ENCODE measurements at places on chromosomes 1 and 21.

DNA sequence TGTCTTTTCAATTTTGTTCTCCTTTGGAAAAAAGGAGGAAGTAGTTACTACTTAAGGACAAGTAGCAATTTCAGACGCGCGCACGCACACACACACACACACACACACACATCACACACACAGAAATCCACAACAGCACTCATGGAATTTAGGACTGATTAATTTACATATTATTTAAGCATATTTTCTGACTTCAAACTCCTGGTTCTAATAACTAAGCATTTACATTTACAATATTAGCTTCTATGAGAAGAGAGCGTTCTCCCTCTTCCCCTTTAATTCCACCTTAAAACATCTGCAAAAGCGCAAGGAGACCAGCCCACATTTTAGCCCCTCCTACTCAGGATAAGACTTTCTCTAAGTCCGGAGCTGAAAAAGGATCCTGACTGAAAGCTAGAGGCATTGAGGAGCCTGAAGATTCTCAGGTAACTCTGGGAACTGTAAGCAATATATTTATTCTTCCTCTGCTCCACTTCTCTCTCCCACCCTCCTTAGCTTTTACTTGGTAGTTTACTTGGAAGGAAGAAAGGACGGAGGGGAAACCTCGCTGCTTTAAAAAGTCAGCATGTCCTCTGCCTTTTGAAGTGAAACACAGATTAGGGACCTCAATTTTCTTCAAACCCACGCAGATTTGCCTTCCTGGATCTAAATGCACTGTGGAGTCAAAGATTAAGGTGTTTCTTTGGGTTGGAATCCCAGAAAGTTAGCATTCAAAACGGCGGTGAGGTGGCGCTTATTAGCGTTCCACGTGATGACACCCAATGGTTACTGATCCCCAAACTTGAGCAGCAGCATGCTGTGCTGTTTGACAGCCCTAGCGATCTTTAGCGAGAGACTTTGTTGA lies at the start of gene PLA2G4A:
Gene PLA2G4A (plus strand): TSS at position 339 of the 844 bp plus-strand sequence. CDS start 25,406 bp downstream, outside the sequence.
- peak; percentile 70 for DNase-seq

DNA sequence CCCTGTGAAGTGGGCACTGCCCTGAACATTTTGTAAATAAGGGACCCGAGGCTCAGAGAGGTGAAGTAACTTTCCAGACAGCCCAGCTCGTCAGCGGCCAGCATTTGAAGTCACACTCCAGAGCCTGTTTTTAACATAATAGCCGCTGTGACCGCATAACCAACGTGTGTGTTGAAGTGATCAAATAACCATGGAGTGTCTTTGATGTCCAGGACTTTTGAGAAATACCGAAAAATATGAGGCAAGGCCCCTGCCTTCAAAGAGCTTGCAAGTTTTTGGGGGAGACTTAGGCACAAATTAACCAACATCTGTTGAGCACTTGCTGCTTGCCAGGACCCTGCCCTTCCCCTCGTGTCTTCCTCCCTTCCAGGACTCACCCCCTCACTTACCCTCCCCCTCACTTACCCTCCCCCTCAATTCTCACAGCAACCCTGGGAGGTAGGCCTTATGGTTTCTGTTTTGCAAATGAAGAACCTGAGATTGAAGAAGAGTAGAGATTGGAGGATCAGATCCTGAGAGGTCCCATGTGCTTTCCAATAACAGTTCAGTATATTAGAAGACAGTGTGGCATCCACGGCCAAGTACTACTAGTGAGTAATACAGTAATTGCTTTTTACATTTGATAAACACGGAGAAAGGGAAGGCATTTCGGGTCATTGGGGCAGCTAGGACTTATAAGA lies 1.3 kb upstream of the SLC16A1 start:
- DNase-seq: peak; percentile 91

GRCh38 chr1:109826930-109827349 lies 63.2 kb upstream of the EPS8L3 start:
- no peak for DNase-seq

GRCh38 chr1:245090491-245091090 lies 64.2 kb upstream of the KIF26B start:
- DNase-seq: no peak

DNA sequence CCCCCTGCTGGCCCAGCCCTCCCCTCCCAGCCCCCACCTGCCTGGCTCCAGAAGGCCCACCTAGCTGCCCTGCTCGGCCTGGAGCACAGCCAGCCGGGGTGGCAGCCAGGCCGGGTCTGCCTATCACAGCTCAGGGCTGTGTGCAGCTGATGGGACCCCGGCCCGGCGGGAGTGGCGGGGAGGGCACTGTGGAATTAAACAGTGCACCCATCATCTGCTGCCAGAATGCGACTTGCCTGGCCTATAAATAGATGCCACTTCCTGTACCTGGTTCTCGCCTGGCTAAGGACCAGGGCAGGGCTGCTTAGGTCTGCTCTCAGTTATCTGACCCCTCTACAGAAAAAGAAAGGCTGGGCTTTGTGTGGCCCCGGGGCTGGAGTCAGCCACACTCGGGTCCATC lies 98.2 kb upstream of the VAMP3 start:
- no peak for DNase-seq

GRCh38 chr1:117128323-117129079 lies 7.0 kb upstream of the TRIM45 start:
- peak; percentile 52 for DNase-seq

DNA sequence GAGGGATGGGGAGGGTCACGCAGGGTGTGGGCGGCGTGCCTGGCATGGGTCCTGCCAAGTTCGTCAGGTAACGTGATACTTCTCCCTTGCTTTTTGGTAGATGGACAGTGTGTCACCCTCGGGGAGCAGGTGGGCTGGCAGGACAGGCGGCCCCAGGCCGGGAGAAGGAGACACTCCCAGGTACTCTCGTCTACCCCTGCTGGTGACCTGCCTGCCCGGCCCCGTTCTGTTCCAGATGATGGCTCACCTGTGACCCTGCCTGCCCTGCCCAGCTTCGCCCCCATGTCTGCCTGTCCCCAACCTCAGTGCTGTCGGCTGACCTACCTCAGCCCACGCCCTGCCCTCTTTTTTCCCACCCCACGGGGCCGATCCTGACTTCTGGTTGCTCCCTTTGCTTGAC lies 144.7 kb downstream of the PCBP3 start:
- no peak for DNase-seq

DNA sequence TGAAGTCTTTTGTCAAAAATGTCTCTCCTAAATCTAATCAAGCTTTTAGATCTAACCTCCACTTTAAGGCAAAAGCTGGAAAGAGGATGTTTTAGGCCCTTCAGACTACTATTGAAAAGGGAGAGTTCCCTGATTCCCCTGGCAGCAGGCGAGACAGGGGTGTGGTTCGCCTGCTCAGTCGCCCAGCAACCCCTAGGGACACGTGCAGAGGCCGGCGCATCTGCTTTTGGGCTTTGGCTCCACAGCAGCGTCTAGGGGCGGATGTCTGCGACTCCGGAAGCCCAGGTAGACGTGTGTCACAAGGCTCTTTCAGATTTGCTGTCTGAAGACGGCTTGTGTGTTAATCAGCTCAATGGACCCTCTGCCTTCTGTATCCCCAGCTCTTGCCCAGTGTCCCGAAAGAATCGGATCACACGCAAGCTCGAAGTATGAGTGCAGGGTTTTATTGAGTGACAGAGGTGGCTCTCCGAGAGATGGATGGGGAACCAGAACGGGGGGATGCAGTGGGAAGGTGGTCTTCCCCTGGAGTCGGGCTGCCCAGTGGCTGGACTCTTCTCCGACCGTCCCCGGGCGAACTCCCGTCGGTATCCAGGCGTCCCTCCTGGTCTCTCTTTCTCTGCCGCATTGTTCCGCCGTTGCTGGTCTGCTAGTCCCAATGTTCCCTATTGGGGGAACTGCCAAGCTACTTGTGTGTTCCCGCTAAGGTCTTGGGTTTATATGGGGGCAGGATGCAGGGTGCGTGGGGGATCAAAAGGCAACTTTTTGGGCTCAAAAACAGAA lies 45.5 kb downstream of the OLFML2B start:
- DNase-seq: no peak

GRCh38 chr1:156497078-156497742 lies 3.4 kb downstream of the MEF2D start:
- no peak for DNase-seq

DNA sequence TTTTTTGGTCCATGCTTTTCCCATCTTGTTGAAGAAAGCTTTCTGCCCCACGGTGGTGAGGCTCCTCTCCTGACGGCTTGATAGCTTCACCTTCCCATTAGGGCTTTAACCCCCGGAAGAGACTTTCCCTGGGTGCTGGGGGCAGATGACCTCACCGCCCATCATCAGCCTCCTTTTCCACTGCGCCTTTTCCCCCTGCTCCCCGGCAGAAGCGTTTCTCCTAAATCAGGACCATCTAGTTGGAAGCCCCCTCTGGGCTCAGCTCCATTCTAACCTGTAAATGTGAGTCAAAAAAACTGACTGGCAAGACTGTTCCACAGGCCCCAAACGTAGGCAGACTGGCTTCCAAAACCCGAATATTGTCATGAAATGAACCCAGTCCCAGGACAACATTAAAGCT lies 6.7 kb downstream of the POFUT2 start:
- no peak for DNase-seq

- DNase-seq: no peak
Measured at GRCh38 chr1:245863566-245864184, 643.4 kb downstream of the SMYD3 start.

DNA sequence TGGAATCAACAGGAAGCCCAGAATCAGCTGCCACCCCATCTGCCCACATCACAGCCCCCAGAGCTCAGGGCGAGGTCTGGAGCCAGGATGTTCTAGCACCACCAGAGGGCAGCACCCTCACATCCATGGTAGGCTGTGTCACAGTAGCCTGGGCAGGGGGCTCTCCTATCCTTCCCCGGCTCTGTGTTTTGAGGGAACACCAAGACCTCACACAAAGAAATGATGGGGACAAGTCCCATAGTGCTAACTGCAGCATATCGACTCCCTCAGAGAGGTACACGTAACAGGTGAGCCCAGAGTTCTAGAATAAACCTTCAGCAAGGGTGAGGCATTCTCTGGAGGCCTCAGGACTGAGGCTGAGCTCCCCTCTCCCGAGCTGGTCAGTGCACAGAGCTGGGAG lies 2.3 kb upstream of the KCNC4 start:
- peak; percentile 84 for DNase-seq

DNA sequence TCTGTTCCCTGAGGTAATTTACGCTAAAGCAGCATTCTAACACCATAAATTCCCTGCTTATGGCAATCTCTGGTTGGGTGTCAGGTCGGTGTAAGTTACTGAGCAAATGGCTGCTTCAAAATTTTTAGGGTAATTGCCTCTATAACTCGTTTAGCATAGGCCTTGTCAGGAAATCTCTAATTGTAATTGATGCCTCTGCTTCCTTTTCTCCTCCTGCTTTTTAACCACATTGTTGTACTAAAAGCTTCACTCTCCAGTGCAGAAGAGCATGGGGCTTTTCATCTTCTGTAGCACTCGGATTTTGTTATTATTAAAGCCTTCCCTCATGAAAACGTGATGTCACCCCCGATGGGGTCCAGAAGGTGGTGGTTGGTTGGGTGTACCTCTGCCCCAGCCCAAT lies 141.6 kb upstream of the NBPF11 start:
- DNase-seq: no peak

GRCh38 chr1:204079608-204079999 lies 6.7 kb downstream of the SOX13 start:
- DNase-seq: no peak

DNA sequence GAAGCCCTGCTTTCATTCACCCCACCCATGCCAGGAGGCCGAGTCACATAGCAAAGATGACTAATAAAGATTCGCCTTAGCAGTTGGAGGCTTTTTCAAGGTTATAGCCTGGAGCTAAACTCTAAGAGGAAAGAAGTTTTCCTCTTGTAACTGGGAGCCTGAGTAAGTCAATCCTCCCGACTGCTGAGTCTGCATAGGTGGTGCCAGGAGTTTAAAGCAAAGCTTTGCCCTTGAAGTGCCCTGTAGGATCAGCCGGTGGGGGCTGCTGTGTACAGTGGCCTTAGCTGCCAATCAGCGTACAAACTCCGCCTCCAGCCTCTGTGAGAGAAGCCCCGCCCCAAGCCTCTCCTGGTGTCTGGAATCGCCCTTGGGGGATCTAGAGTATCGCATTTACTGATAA lies 147.5 kb upstream of the SPATA6 start:
- no peak for DNase-seq

- DNase-seq: no peak
Measured at GRCh38 chr1:159084152-159084551, 7.6 kb upstream of the AIM2 start.

GRCh38 chr1:45340816-45341466 lies 701 bp upstream of the MUTYH start:
- DNase-seq: no peak

GRCh38 chr1:52393174-52393573 lies 11.0 kb downstream of the ORC1 start:
- DNase-seq: no peak

GRCh38 chr21:29904359-29905282 lies 35.2 kb downstream of the GRIK1 start:
- no peak for DNase-seq

GRCh38 chr1:94110021-94110761 lies 10.8 kb downstream of the ABCA4 start:
- DNase-seq: no peak

DNA sequence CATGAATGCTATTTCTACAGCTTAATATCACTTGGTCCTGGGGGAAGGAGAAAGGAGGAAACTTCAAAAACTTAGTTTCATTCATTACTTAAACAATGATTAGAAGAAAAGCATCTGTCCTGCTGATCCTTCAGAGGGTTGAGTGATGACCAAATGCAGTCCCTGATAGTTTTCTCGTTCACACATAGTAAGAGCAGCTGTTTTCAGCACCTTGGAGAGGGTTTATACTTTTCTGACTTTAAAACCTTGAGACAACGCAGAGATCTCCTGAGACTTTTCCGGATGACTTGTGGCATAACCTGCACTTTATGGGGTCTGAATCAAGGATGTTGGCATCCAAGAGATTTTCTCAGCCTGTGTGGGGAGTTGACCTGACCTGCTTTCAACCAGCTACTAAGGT lies 94.0 kb upstream of the KCND3 start:
- no peak for DNase-seq

DNA sequence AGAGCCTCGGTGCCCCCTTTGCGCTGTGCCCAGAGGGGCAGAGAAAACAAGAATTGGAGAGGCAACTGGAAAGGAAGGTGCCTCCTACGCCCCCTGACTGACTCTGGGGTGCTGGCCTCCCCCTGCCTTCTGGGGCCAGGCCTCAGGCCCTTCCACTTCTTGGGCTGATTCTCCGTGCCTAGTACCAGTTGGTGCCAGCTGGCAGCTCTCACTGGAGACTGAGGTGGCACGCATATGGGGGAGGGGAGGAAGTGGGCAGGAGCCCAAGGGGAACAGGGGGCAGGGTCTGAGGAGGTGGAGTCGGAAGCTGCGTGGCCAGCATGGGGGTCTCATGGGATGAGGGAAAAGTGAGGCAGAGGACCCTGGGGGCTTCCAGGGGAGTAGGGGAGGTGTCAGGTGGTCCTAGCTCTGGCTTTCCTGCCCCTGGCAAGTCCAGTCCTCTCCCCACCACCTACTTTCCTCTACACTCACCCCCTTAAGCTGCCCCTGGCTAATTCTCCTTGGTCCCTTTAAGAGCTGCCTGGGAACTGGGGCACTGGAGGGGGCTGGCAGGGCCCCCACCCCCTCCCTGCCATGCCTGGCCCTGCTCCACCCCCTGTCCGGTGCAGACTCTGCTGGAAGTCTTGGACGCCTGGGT lies 6.5 kb upstream of the SEMA4A start:
- peak; percentile 39 for DNase-seq

GRCh38 chr1:1013922-1014648 lies 788 bp downstream of the ISG15 start:
- DNase-seq: no peak
